RWPE1 (cell line): ENCODE measurements at places on chromosomes 3 and 15.
A peak's percentile ranks its signal among the peaks of the same experiment; 100 is the strongest.

- DNase-seq = no peak
These were observed 106.2 kb upstream of the MCTP2 start for GRCh38 chr15:94125156-94125555.

- no peak for DNase-seq
These were observed 39.2 kb downstream of the ATP2B2 start for GRCh38 chr3:10466186-10466585.

GRCh38 chr3:108513961-108514360 lies 3.6 kb upstream of the MYH15 start:
- no peak for DNase-seq

DNA sequence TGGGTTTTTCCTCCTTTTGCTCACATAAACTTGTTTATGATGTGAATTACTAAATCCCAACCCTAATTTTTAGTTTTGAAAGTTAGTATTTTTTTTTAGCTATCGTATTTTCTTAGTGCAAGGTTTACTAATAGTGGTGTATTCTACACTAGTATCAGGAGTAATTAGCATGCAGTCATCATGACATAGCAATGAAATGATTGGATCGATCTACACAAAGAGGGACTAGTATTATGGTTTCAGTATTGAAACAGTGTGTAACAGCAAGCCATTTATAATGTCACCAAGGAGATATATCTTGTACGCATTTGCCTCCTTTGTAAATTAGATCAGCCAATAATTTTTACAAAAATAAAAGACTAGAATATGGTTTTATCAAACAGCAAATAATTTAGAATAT lies 38.7 kb downstream of the RNF111 start:
- DNase-seq = no peak

- DNase-seq = no peak
These were observed 24.2 kb downstream of the ABHD2 start for GRCh38 chr15:89112341-89112971.

DNA sequence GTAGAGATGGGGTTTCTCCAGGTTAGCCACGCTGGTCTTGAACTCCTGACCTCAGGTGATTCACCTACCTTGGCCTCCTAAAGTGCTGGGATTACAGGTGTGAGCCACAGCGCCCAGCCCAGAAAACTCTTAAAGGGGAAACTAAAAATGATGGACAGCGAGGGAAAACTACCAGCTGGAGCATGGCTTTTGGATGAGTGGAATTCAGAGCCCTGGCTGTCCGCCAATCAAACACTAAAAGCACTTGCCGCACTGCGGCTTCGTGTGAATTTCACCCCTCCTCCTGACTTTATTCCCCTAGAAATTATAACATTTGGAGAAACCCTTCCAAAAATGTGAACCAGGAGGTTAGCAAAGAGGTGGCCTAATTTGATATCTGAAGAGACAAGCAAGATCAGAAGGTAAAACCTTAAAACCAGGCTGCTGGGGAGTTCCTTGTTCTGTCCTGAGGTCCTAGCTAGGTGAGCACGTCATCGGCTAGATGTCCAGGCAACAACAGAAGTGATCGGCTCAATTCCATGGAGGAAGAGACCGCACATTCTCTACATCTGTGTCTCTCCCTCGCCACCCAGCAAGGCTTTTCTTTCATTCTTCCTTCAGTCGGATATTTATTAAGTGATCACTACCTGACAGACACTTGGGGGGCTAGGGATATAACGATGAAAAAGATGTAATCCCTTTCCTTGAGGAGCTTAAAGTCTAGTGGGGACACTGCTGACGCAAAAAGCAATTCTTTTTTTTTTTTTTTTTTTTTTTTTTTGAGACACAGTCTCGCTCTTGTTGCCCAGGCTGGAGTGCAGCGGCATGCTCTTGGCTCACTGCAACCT lies 1.7 kb downstream of the TM4SF19 start:
- peak; percentile 57 for DNase-seq

- DNase-seq = no peak
These were observed 10.4 kb upstream of the ZFYVE19 start for GRCh38 chr15:40796512-40796911.

- DNase-seq = no peak
These were observed 463.7 kb upstream of the ARHGEF26 start for GRCh38 chr3:153657461-153657860.

DNA sequence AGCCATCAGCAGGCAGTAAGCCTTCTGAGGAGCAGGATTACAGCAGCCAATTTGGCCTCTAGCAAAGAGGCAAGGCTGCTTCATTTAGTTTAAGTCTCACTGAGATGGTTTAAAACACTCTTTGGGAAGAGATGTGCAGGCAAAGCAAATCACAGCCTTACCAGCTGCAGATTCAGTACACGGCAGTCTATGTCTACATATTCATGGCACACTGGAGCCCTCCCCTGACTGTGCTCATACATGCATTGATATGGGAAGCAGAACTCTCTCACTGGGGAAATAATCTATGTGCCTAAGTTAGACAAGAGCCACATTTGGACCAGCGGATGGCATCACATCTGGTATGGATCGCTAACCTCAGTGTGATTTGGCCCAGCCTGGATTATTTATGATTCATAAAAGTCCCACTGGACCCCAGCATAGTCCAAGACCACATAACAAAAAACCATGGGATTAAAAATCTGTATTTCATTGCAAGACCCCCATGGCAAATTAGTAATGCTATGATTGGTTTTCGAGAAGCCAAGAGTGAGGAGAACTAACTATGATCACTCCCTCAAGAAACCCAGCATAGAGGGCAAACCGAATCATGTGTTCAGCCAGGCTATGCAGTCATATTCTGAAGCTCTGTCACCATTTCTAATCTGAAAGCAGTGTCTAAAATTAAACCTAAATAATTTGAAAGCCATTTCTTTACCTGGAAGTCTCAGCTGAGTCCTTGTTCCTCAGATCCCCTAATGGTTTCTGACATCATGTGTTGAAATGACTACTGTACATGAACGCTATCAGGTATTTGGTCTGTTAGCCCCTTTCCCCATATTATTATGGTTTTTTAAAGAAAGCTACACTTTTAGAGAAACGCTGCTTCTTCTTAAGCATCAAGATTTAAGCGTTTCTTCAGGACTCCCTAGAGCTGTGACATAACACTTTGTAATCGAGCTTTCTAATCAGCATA lies 1.2 kb downstream of the PRICKLE2 start:
- DNase-seq = no peak

GRCh38 chr3:34001022-34001421 lies 202.6 kb downstream of the PDCD6IP start:
- DNase-seq = no peak

DNA sequence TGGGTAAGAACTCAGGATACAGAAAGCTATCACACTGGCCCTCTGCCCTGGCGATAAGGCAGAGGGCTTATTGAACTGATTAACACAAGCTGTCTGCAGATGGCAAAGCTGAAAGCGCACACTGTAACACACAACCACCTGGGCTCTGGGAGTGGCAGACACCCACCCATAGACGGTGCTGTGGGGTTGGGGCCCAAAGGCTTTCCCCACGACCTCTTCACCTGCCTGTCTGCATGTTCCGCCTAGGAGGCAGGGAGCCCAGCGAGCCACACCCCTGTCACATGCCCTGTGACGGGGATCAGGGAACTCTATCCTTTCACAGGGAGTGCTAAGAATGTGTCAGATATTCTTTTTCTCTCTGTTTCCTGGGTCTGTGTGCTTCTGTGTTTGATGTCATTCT lies 12.1 kb upstream of the TFG start:
- no peak for DNase-seq

- no peak for DNase-seq
These were observed 105.7 kb downstream of the ZNF385D start for GRCh38 chr3:21645121-21645897.

- no peak for DNase-seq
These were observed 124.3 kb downstream of the BDH1 start for GRCh38 chr3:197431346-197431910.

DNA sequence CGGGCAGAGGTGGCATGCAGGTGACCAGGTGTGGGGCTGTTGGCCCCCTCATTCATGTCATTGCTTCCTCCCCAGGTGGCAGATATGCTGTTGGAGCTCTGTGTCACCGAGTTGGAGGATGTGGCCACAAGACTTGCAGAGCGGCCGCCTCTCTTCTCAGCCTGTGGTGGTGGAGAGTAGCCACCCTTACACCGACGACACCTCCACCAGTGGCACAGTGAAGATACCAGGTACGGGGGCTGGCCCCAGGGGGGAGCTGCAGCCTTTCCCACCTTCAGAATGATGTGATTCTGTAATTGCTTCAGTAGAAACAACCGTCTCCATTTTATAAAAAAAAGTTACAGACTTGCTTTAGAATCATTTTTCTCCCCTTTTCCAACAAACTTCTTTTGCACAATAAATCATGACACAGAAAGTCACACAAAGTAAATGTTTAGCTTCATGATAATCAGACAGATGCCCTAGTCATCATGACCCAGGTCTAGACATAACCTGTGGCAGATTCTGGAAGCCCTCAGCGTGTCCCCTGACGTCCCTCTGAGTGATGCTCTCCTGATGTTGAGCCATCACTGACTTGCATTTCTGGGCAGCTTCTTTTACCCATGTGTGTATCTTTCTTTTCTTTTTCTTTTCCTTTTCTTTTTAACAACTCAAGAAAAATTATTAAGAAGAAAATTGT lies 76.0 kb upstream of the FAN1 start:
- no peak for DNase-seq

DNA sequence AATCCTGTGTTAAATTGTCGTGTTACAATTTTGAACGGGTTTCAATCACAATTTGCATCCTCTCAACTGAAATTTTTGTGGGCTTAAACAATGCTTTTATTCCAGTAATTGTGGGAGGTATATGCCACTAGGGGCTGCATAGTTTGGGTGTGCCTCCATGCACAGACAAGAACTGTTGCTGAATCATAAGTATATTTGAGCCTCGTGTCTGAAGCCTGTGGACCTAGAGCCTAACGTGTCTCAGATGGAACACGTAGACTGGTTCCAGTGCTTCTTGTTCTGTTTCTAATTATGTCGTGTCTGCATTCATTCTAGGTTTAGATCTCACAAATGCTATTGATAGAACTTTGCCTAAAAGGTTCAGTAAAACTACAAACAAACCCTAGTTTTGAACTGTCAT lies 363.4 kb downstream of the RBMS3 start:
- DNase-seq = no peak

DNA sequence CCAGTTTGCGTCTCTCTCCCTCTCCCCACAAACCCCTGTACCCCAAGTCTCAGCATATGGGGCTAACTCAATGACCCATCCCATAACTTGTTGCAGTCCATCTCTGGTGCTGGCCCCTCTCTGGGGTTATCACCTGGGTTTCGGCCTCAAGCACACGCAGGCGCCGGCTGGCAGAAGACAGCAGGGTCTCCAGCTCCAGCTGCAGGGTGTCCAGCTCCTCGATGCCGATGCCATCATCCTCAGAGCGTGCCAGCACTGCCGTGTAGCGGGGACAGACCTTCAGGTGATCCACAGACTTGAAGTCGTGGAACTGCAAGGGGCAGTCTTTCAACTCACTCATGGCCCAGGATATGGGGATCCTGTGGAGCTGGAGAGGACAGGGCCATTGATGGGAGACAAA lies 1.1 kb downstream of the TADA3 start:
- no peak for DNase-seq

GRCh38 chr15:78012643-78013077 lies 64.9 kb downstream of the TBC1D2B start:
- peak; percentile 46 for DNase-seq

DNA sequence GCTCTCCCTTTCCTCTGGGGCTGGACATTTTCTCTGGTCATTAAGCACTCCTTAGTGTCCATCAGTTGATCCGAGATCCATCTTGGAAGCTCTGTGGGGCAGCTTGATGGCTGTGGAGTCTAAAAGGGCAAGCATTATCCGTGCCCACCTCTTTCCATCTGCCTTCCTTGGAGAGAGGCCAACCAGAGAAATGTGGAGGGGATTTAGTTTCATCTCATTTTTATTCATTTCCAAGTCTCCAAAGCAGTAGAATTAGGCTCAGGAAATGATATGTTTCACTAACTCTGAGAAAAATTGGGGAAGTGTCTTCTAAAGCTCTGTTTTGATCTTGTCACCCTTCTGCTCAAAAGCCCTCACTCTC lies 95.9 kb upstream of the KLHL25 start:
- DNase-seq = no peak

DNA sequence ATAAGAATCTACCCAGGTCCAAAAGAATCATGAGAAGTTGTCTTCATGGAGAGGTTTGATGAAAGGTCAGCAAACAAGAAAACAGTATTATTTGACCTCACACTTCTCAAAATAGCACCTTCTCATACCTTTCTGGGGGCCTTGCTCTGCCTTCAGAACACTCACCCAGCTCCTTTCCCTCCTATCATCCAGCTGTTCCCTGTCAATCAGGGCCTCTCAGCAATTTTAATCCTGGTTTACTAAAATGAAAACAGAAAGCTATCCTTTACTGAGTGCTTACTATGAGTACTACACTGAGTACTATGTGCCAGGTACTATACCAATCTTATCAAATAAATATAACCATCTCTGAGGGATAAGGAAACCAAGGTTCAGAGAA lies 138.6 kb downstream of the GAP43 start:
- DNase-seq = no peak

- no peak for DNase-seq
These were observed 1.9 kb downstream of the VGLL3 start for GRCh38 chr3:86989006-86989405.

DNA sequence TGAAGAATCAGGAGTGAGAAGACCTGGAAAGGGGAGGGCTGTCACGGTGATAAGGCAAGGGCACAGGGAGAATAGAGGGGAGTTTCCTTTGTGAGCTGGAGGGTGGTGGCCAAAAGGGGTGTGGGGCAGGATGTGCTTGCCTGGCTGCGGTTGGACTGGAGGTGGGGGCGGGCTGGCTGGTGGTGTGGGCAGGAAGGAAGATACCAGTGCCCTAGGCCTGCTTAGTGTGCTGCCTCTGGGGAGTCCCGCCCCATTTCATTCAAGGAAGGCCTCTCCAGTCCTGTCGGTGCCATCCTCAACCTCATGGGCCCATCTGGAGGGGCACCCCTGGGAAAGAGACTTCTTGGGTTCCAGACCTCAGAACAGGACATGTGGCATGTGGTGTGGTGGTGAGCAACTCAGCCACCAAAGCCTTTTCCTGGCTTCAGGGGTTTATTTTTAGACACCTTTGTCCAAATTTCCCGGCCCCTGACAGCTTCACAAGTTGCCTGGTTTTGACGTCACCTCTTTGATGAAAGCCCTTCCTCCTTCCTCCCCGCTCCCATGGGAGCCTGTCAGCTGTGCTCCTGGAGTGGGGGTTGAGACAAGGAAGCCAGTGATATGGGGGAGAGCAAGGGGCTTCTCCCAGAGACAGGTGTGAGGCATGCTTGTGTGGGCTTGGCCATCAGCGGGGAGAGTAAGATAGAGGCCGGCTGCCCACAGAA lies 15.6 kb downstream of the TEX264 start:
- DNase-seq = peak; percentile 34

DNA sequence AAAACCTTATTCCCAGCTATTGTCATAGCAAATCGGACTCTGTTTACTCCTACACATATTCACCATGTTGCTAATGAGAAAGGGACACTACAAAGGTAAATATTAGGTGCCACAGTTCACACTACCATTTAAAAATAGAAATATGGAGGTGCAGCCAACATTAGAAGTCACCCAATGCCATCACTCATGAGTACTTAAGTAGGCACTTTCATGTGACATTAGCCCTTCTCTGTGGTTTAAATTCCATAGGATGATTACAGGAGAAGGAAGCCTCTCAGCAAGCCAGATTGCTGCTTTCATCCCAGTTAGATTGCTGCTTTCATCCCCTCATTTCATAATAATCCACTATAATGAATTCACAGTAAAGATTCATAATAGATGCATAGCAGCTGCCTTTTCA lies 376.8 kb upstream of the ALCAM start:
- DNase-seq = no peak

- peak; percentile 88 for DNase-seq
These were observed 59.6 kb upstream of the ZBTB38 start for GRCh38 chr3:141308588-141309218.
